ENCODE measurements at places on chromosomes 16 and 17. TPM values are rescaled to one million over a fixed set of nuclear protein-coding genes. Genes with fewer than 3 reads are reported as not detected.

HAGHL gene
- total RNA-seq: 10.9 TPM

GRCh38 chr16:4060823-4061222, 55.4 kb downstream of the ADCY9 start:
- no peak for DNase-seq

NPIPA7 gene
- 5.5 TPM for total RNA-seq

DNA sequence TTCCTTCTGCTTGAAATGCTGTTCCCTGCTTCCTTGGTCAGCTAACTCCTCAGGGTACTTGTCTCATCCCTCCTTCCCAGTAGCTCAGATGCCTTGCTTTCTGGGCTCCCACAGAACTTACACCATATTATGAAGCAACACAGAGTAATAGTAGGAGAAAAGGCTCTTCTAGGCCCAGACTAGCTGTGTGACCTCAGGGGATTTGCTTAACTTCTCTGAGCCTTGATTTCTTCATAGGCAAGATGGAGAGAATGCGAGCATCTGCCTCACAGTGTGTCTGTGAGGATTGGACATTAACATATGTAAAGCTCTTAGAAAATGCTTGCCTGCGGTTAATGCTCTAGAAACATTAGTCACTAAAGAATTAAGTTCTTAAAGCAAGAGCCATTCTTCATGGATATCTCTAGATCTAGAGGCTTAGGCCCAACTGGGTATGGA, 22.3 kb upstream of the PECAM1 start:
- DNase-seq: no peak

RASL10B gene
- total RNA-seq: 22.0 TPM

DNA sequence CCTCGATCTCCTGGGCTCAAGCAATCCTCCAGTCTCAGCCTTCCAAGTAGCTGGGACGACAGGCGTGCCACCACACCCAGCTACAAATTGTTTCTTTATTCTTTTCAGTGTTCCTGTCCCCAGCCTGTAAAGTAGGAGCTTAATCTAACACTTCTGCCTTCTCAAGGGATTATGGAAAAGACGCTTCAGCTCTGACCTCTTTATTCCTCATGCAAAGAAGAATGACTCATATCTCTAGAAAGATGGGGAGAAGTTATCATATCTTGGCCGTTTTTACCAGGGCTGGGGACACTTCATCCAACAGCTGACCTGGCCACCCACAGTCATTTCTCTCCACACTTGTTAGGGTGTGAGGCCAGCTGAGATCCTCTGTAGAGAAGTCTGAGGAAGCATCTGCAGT, 172.6 kb downstream of the HAPSTR1 start:
- no peak for DNase-seq

GRCh38 chr17:66250686-66251085, 21.5 kb upstream of the APOH start:
- DNase-seq: no peak

DNA sequence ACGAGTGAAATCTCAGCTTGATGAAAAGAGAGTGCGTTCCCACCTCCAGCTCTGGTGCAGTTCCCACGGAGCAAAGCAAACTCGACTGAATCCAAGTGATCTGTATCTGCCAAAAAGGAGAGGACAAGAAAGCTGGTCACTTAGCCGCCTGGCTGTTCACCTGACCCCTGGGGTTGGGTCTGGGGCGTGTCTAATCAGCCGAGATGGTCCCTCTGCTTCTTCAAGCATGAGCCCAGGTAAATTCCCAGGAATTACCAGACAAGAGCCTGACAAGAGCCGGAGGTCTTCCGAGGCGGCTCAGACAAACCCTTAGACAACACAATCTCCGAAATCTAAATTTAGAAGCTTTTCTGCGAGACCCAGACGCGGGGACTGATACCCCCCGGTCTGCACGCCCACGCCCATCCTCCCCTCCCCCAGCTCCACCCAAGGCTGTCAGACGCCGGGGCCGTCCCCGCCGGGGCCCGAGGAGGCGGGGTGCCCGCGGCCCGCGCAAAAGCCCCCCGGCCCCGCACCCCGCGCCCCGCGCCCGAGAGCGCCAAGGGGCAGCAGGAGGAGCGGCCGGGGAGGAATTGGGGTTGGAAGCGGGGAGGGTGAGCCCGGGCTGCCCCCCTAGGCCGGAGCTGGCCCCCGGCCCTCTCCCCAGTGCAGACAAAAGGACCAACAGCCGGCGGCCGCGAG, 674 bp downstream of the ZNF821 start:
- no peak for DNase-seq

RUNDC3A gene
- 0.97 TPM for total RNA-seq

NPIPB2 gene
- total RNA-seq: 1.9 TPM

GRCh38 chr16:53482123-53482522, 20.9 kb downstream of the AKTIP start:
- no peak for DNase-seq

DNA sequence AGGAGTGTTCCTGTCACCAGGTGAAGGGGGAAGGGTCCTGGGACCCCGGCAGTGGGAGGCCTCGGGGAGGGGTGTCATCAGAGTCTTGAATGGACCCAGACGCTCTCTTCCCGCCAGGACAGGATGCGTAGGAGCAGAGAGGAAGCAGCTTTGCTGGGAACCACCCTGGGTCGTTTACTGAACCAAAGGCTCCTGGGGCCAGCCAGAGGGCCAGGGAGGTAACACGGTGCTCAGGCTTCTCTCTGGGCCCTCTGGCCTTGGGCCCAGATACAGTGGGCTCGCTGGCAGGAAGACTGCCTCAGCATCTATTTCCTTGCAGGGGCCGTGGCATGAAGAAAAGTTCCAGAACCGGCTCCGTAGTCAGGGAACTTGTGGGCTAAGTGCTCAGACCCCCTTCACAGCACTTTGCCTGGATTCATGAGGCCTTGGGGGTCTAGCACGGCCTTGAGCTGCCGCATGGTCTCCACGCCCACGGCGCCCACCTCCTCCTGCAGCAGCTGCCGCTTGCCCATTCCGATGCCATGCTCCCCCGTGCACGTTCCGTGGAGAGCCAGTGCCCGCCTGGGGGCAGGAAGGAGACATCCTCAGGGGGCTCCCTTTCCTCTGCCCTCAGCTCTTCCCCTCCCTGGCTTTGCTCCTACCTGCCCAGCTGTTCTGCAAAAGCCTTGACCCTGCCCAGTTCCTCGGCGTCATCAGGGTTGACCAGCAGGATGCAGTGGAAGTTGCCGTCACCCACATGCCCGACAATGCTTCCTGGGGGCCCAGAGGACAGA, 4.4 kb downstream of the LDHD start:
- no peak for DNase-seq

SRSF1 gene
- total RNA-seq: 105 TPM

CNGB1 gene
- total RNA-seq: not detected

DNA sequence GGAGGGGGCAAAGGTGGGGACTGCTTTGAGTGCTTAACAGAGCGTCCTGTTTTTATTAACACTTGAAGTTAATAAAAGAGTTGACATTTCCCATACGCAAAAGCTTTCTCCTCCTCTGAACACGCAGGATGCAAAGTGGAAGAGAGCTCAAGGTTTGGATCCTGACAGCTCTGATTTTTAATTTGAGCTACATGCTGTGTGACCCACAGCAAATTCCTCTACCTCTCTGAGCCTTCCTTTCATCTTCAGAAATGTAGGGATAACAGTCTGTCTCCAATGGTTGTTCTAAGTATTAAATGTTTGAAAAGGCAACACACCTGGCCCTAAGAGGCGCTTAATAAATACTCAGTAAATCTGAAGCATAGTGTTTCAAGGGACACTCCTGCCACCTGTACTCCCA, 93.0 kb downstream of the CDYL2 start:
- DNase-seq: no peak

- DNase-seq: no peak
Observed at GRCh38 chr17:49580055-49580721, 4.5 kb downstream of the NXPH3 start.

IRX6 gene
- 37.1 TPM for total RNA-seq

- peak; percentile 76 for DNase-seq
Observed at GRCh38 chr16:48608871-48609651, 919 bp downstream of the N4BP1 start.

DNA sequence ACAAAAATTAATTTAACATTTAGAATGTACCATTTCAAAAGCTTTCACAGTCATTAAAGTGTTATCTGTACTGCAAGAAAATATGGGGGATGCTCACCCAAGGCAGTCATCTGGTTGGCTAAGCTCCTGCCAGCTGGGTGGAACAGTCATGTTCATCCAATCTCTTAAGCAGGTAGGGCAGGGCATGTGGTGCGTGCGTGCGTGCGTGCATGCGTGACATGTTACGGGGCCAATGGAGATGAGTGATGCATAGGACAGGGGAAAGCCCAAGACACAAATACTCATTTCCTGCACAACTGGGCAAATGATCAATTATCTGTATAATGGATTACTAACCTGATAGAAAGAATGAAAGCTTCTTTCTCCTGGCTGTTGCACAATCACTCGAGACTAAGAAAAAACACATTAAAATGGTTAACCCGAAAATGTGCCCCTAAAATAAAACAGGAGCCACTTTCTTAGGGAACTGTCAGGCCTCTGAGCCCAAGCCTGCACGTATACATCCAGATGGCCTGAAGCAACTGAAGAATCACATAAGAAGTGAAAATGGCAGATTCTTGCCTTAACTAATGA, 104.4 kb downstream of the MYO1D start:
- DNase-seq: no peak

GRCh38 chr17:82502207-82502606, 17.3 kb upstream of the FOXK2 start:
- DNase-seq: no peak

DNA sequence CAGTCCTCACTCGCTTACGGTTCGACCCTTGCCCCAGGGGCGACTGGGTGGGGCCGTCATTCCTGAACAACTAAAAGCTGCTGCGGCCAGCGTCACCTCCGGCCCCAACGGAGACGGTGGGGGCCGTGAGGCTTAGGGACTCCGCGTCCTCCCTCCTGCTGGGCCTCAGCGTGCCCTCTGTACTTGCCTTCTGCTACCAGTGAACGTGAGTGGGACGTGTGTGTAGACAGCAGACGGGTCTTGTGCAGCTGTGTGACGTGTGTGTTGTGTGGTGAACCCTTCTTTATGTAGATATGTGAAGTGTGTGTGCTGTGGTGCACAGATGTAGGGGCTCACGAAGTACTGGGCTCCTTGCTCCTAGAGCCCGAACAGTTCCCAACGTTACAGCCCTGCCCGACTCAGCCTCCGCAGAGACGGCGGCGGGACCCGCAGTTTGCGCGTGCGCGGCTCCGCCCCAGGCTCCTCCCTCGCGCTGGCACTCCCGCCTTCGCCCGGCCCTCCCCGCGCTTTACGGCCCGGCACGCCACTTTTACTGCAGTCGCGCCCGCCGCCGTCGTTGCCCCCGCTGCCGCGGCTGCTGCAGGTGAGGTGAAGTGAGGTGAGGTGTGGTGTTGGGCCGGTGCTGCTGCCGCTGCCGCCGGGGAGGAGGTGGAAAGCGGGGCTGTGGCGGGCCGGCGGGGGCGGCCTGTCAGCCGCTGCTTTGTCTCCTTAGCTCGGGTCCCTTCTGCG, at the start of gene PHAF1:
Gene PHAF1 (plus strand): TSS at position 535 of the 729 bp plus-strand sequence. CDS start 235 bp downstream, outside the sequence.
- DNase-seq: peak; percentile 98
